Posterior vena cava (tissue), 2 donors: ENCODE measurements at places on chromosomes 5 and 9. TPM values are rescaled to one million over a fixed set of nuclear protein-coding genes. Genes with fewer than 3 reads are reported as not detected.

SHC3 gene
- total RNA-seq: 12.2 TPM

NUTM2F gene
- not detected for total RNA-seq

CCL27 gene
- total RNA-seq: not detected

PKD2L2 gene
- not detected for total RNA-seq
